ENCODE measurements at places on chromosomes 7 and 10.

DNA sequence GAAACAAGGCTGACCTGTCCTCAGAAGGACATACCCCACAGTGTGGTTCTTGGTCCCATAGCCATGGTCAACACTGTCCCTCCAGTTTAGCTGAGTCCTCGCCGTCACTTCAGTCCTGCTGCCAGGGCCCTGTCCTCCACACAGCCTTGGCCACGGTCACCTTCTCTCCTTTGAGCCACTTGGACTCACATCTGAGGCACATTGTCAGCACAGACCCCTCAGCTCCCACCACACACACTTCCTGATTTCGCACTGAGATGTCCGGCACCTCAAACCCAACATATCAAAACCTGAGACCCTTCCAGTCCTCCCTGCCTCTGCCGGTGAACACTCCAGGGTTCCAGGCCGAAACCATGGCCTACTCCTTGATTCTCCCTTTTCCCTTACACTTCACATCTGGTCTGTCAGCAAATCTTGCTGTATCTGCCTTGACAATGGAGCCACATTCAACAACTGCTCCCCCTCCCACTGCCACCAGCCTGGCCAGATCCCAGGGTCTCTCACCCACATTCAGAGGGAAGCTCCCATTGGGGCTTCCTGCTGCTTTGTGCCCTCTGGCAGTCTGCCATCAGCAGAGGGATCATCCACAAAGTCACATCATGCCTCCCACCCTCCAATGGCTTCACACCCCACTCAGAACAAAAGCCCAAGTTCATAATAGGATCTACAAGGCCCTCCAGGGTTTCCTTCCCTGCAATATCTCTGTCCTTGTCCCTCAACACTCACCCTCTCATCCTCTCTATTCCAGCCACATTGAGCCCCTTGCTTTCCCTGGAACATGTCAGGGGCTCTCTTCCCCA, 219.6 kb upstream of the SHH start:
- no peak for DNase-seq

DNA sequence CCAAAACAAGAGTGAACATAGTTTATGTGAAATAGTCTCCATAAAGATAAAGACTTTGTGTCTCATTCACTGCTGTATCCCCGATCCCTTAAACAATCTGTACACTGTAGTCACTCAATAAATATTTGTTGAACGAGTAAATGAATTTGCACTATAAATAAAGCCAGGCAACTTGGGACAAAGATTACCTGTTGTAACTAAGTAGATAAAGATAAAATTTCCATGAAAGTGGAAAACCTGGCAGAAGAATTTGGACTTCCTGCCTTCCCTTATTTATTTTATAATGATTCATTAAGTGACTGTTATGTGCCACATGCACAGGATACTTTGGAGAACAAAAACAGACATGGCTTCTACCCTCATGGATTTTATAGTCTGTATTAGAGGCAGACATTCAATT, 277.7 kb upstream of the KAT6B start:
- DNase-seq, result no peak

DNA sequence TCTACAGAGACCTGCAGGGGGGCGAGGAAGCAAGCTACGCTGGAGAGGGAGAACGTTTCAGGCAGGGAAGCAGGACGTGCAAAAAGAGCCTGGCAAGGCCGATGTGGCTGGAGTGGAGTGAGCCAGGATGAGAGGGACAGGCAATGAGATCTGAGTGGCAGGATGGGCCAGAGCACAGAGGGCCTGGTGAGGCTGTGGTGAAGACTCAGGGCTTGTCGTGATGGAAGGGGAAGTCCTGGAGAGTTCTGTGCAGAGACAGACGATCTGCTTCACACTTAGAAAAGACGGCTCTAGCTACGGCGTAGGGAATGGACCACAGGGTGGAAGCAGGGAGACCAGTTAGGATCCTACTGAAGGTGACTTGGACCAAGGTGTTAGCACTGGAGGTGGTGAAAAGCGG, 87.0 kb downstream of the SH3PXD2A start:
- DNase-seq, result no peak

- DNase-seq, result no peak
These were observed 73.5 kb downstream of the TBXAS1 start for GRCh38 chr7:139902436-139903102.

DNA sequence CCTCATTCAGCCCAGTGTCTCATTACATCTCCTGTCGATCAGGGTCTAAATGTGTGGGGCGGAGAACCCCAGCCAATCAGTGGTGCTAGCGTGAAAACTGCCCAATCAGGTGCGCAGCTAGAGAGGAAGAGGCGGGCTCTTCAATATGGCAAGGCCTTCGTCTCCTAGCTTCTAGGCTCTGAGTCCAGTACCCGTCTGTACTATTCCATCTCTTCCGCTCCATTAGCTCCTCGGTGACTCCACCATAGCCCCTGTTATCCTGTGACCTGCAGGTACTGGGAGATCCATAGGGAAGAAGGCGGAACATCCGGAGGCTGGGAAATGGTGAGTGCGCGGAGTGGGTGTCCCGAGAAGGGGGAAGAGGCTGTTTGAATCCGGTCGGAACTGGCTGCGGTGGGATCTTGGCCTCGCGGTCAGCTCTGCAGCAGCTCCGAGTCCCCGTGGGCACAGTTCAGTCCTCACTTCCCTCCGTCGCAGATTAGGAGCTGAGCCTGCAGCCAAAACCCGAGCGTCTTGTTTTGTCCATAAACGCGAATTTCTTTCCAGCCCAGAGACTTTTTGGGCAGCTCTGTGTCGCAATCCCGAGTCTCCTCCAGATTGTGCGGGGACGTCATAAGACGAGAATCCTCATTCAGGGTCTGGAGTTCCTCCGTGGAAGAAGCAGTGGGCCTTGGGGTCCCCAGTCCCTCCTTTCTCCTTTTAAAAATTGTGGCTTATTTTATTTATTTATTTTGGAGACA, at the start of gene ZNF727:
Gene ZNF727, plus strand, starts transcription at position 134 of the 740 bp plus-strand sequence. Its CDS starts 188 bp downstream, at position 322.
- peak; percentile 47 for DNase-seq

- DNase-seq, result no peak
These were observed 172.2 kb downstream of the SLIT1 start for GRCh38 chr10:97013568-97013967.

- DNase-seq, result no peak
These were observed 14.9 kb downstream of the MINPP1 start for GRCh38 chr10:87519582-87519981.

GRCh38 chr10:24208661-24209431, at the start of gene KIAA1217:
Gene KIAA1217, plus strand, starts transcription at chr10:24209138. Its CDS starts 56 bp downstream, at chr10:24209194.
- no peak for DNase-seq

DNA sequence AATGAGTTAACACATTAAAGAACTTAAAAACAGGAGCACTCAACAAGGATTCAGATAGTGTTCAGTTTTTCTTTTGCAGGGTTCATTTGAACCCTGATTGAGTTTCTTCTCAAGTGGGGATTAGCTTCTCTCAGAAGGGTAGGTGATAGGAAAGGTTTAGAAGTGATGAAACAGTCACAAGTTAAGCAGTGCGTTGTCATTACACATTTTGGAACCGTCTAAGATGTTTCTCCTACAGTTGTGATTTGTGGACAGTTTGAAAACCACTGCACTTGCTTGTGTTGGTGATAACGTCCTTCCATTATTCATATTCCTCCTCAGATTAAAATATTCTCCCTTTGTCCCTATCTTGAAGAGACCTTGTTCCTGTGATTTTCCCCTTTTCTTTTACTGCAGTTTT, 2.7 kb downstream of the STMP1 start:
- no peak for DNase-seq

DNA sequence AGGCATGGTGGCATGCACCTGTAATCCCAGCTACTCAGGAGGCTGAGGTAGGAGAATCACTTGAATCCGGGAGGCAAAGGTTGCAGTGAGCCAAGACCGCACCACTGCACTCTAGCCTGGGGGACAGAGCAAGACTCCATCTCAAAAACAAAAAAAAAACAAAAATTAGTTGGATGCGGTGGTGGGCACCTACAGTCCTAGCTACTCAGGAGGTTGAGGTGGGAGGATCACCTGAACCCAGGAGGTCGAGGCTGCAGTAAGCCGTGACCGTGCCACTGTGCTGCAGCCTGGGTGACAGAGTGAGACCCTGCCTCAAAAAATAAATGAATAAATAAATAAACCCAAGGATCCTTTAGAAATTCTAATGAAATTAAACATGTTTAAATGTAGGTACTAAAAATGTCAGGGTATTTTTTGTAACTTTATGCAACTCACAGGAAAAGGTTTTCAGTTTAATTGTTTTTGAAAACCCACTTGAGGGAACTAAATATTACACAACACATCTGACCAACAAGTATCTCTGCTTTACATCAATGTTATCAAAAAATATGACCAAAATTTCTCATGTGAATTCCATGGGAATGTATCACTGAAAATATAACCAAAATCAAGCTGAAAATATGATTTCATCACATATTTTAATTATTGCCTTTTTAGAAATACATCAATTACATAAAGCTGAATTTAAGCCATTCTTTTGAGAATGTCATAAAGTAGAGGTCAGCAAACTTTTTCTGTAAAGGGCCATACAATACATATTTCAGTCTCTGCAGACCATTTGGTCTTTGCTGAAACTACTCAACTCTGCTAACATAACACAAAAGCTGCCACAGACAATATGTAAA, 23.9 kb downstream of the UPF2 start:
- DNase-seq, result no peak

DNA sequence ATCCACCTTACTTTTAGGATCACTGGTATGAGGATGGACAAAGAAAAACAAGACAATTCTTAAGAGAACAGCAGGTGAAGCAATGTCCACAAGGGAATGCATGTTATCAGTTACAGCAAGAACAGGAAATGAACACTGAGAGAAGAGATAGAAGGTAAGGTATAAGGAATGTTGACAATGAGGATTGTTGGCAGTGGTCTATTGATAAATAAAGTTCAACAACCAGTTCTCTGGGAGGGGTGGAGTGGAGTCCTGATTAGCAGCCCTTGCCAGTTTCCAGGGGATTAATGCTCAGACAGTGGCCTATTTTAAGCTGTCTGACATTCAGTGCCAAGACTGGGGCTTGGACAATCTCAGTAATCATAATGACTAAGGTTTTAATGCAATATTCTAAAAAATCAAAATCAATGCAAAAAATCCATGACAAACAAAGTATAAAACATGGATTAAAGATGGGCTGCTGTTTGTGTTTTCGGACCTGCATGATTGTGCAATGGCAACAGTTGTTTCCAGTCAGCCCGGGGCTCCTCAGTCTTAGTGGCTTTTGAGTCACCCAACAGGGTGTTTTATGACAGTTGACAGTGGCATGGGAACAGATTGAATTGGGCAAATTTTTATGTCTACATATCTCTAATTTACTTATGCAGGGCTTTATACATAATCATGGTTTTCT, 13.8 kb upstream of the AKR1B1 start:
- DNase-seq, result no peak

DNA sequence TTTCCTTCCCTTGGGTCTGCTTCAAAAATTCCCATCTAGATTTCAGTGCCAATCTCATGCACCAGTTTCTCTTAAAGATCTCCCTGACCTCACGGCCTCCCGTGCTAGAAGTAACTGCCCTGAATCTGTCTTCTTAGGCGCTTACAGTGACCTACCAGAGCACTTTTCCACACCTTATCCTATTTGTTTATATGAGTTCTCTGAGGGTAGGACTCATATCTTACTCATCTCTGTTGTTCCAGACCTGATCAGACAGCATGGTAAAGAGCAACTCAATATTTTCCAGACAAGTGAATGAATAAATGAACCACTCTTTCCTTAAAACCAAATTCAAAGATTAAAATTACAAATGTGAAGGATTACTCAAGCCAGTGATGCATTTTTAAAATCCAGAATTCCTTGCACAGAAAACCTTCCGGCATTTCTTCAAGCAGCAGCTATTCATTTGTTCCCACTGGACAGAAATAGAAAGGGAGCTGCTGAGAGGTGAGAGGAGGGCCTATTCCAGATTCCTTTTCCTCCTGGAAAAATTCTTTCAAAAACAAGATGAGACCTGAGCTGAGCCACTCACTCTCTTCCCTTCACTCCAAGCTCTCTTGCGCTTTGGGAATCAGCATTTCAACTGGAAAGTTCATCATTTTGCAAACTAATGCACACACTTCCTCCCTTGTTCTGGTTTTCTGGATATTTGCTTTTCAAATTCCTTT, 94.6 kb downstream of the ELMO1 start:
- DNase-seq, result no peak

DNA sequence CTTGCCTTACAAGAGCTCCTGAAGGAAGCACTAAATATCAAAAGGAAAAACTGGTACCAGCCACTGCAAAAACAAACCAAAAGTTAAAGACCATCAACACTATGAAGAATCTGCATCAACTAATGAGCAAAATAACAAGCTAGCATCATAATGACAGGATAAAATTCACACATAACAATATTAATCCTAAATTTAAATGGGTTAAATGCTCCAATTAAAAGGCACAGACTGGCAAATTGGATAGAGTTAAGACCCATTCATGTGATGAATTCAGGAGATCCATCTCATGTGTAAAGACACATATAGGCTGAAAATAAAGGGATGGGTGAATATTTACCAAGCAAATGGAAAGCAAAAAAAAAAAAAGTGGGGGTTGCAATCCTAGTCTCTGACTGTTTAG, 29.6 kb downstream of the COG5 start:
- DNase-seq, result no peak

DNA sequence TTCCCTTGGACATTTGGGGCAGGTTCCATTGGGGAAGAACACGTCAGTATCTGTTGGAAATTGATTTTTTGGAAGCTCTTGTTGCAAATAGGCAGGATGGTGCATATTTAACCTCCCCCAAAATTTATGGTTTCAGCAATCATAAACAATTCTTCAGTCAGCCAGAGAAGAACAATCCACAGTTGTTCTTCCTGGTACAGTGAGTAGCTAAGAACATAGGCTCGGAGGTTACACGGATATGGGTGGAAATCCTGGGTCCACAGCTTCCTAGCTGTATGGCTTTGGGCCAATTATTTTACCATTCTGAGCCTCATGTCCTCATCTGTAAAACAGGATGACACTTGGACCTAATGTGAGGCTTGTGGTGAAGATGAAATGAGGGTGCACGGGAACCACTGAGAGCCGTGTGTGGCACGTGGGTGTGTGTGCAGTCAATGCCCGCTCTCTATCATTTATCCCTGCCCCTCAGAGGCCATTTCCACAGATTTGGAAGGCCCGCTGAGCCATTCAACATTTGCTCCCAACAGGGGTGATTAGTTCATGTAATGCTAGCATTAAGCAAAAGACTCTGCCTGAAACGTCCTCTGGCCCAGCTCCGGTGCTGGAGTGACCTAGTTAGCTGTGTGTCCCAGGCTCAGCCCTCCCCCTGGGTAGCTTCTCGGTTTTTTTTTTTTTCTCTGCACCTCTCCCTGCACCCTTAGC, 9.7 kb downstream of the CAMK1D start:
- DNase-seq, result no peak

- DNase-seq, result no peak
These were observed 17.3 kb downstream of the SFTPA1 start for GRCh38 chr10:79628083-79628482.

GRCh38 chr7:83849131-83849530, 200.2 kb upstream of the SEMA3E start:
- no peak for DNase-seq

DNA sequence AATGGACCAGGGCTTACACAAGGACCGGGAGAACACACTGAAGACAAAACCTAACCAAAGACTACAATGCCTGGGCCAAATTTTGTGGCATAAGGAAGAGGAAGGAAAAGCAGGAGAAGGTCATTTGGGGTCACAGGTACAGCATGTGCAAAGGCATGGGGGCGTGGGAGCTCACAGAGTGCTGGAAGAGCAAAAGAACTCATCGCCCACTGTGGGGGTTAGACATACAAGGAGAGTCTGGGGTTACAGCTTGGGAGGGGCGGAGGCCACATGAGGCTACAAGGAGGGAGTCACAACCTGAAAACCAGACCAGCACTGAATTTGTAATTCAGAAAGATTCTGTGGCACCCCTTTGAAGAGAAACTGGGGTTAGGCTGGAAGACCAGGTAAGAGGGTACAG, 9.7 kb downstream of the PUS7 start:
- no peak for DNase-seq

GRCh38 chr7:130921391-130922180, 187.6 kb upstream of the KLF14 start:
- DNase-seq, result no peak

All from SW 1271 (cell line).